ENCODE measurements at places on chromosomes 2 and 18.

GRCh38 chr2:36361396-36361795 lies 5.8 kb downstream of the CRIM1 start:
- no peak for DNase-seq

- no peak for DNase-seq
Measured at GRCh38 chr18:1599196-1599595, 694.5 kb downstream of the ADCYAP1 start.

DNA sequence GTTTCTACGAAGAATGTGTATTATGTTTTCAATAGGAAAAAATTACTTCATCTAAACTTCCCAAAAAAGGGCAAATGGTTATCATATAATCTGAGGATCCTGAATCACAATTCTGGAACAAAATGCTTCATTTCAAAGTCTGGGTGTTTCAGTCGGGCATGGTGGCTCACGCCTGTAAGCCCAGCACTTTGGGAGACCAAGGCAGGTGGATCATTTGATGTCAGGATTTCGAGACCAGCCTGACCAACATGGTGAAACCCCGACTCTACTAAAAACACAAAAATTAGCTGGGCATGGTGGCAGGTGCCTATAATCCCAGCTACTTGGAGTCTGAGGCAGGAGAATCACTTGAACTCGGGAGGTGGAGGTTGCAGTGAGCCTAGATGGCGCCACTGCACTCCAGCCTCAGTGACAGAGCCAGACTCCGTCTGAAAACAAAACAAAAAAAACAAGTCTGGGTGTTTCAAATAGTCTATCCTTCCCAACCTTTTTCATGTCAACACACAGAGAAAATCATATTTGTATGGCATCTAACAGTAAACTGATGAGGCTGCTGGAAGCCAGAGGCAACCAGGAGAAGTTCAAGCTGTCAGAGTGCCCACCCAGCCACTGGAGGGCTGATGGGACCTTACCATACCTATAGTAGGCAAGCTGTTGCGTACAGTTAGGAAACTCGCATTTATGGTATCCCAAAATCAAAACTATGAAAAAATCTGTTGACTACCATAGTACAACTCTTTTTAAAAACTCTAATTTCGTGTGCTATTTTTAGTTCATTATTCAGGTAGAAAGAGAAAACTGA lies 14.6 kb downstream of the NBAS start:
- no peak for DNase-seq

GRCh38 chr2:129711816-129712675 lies 267.4 kb upstream of the RAB6C start:
- no peak for DNase-seq

- DNase-seq = no peak
Measured at GRCh38 chr18:59718108-59718463, 20.9 kb upstream of the CCBE1 start.

- no peak for DNase-seq
Measured at GRCh38 chr2:28589746-28590463, 94.0 kb downstream of the PLB1 start.

DNA sequence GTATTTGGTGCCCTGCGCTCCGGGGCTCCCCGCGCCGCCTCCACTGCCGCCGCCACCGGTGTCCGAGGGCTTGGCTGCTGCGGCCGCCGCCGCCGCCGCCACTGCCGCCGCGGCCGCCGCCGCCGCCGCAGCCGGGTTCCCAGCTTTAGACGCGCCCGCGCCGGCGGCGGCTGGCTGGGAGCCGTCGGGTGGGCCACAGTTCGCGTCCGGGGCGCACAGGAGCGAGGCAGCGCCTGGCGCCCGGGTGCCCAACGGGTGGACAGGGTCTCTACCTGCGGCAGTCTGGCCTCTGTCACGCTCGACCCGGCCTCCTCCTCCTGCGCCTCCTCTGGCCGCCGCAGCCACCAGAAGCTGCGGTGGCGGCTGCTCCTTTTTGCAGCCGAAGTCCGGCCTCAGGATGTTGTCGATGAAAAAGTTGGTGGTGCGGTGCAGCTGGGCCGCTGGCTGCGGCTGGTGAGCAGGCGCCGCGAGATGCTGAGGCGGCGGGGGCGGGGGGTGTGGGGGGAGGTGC lies 951 bp downstream of the EN1 start:
- DNase-seq = no peak

GRCh38 chr2:231297108-231297908 lies 98.2 kb upstream of the B3GNT7 start:
- DNase-seq = peak; percentile 47

GRCh38 chr18:9290156-9290555 lies 44.4 kb upstream of the TWSG1 start:
- DNase-seq = no peak

Data from brain pericyte (primary cell).